ENCODE measurements at places on chromosomes 4 and X.

GRCh38 chr4:142566777-142567176 lies 279.3 kb downstream of the INPP4B start:
- DNase-seq, result no peak

DNA sequence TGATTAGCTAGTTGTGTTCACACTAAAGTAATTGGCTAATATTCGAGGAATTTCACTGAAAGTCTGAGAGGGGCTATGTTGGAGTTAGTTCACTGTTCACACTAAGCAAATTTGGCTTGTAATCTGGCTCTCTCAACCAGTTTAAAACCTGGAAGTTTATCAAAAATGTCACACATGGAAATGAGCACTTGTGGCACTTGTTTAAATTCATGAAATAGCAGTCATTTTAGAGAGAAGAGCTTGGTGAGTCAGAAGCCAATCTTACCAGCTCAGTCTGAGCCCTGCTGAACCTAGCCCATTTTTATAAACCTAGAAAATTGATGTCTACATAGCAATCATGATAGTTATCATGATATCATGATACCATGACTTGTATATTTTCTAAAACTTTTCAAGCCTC lies 90.7 kb upstream of the JADE1 start:
- no peak for DNase-seq

DNA sequence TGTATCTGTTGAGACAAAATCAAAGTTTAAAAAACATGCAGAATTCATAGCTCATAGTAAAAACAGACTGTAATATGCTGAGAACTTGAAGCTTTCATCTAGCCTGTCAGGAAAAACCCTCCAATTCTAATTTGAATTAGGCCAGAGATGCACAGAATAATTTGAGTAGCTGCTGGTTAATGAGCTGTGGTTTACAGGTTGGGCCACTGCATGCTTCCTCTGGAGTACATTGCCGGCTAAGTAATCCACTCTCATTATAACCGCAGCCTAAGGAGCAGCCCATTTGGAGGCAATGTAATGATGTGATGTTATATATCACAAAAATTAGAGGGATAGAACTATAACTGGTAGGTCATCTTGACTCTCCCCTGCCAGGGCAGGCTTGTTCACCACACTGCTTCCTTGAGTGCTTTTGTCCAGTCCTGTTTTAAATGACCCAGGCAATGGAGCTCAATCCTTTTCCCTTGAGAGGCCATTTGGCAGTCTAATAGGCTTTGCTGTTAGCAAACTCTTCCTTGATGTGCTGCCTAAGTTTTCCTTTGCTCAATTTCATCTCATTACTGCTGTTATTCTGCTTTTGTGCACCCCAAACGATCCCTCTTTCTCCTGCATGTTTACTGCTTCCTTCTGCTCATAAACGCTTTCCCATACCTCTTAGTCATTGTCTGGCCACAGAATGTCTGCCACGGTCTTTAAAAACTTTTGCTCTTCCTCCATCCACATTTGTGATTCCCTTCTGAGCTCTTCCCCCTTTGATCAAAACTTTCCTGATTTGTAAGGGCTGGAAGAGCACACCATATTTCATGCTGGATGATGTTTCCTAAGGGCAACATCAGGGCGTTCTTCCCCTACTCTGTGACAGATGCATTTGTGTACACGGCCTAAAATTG lies 230.9 kb downstream of the C4orf33 start:
- DNase-seq, result no peak

DNA sequence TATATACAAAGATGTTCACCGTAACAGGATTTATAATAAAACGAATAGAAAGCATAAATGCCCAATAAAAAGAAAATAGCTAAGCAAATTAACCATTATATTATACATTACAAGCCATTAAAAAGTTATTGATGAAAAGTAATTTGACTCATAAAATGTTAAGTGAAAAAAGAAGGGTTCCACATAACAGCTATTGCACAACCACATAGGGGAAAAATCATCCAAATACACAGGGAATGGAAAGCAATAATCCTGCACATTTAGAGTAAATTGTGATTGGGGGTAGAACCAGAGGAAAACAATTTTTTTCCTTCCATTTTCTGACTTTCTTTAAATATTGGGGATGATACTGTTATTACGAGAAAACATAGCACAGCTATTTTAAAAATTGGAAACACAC lies 38.0 kb downstream of the CRMP1 start:
- no peak for DNase-seq

GRCh38 chrX:110044346-110045249 lies 41.7 kb downstream of the TMEM164 start:
- no peak for DNase-seq

DNA sequence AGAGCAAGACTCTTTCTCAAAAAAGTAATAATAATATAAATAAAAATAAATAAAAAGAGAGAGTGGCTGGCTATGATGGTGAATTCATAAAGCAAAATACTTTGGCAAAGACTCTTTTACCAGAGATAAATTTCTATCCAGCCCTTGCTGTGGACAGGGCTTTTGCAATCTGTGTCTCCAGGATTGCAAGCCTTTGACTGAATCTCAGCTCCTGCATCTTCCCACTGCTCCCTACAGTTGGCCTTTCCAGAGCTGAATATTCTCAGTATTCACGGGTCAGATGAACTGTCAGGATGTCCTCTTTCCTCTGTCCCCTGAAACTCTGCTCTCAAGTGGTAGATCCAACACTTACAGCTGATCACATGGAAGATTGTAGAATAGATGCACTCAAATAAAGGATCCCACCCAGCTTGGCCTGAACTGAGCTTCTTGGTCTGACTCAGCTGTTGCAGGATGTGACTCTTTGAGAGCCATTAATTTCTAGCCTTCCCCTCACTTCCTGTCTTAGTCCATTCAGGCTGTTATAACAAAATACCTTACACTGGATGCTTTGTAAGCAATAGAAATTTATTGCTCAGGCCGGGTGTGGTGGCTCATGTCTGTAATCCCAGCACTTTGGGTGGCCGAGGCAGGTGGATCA lies 123.4 kb upstream of the GUCY1A1 start:
- no peak for DNase-seq

- DNase-seq, result no peak
These were observed 26.8 kb downstream of the COQ2 start for GRCh38 chr4:83257811-83258210.

- no peak for DNase-seq
These were observed 91.0 kb upstream of the BCOR start for GRCh38 chrX:40188573-40189417.

DNA sequence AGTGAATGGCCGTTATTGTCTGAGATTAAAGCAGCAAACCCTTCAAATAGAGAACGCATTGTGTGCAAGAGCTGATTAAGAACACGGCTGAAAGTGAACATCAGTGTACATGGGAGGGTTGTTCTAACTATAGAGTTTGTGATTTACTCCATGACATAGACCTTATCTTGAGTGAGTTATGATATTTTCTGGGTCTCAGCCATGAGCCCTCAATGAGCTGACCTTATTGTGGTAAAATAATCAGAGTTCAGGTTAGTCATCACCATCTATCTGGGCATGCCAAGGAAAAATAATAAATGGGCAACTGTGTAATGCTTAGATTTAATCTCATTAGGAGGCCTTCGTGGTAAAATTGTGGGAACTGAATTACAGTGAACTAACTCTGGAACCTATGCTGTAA lies 33.2 kb upstream of the CLDN24 start:
- no peak for DNase-seq

DNA sequence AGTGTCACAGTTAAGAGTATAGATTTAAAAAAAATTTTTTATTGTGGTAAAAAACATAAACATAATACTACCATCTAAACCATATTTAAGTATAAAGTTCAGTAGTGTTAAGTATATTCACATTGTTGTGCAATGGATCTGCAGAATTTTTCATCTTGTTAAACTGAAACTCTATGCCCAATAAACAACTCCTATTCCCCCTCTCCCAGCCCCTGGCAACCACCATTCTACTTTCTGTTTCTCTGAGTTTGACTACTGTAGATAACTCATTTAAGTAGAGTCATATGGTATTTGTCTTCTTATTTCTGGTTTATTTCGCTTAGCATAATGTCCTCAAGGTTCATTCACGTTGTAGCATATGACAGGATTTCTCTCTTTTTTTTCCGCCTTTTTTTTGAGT lies 112.4 kb downstream of the PTTG2 start:
- no peak for DNase-seq

- no peak for DNase-seq
These were observed 289.3 kb upstream of the GATB start for GRCh38 chr4:152050106-152050505.

- no peak for DNase-seq
These were observed 61.1 kb downstream of the KCNIP4 start for GRCh38 chr4:21887481-21887880.
